ENCODE measurements at places on chromosomes 6 and 20. TPM values are rescaled to one million over a fixed set of nuclear protein-coding genes. Genes with fewer than 3 reads are reported as not detected.

DNA sequence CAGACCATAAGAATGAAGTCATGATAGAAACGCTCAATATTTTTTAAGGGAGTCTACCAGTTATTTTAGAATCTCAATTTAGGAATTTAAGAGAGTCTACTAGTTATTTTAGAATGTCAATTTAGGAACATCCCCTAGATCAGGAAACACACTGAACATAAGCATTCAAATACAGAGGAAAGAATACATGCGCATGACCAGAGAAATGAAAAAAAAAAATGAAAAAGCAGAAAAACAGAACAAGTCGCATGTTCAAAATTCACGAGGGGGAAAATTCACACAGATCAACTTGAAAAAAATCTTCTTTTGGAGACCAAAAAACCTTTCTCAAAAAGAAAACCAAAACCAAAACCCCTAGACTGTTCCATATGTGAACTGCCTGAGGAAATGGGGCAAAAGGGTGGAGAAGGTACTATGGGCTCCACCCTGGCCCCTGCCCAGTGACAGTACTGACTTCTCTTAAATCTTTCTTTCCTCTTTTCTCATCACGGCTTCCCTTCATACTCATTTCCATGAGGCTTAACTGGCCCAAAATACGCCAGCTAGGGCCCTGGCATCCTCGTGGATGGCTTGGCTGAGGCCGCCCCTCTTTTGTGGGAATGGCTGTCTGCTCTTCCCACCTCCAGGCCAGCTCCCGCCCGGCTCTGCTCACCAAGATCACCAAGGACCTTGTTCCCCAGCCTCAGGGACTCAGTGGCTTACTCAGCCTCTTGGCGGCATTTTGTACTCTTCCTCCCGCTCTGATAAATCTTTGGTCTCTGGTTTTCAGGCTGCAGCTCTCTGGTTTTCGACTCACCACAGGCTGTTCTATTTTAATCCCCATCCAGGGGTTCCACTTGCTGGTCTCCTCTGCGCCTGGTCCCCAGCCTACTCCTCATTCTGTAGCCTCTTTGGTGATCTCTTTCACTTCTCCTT lies 11.2 kb downstream of the ZBTB2 start:
- no peak for DNase-seq

DNA sequence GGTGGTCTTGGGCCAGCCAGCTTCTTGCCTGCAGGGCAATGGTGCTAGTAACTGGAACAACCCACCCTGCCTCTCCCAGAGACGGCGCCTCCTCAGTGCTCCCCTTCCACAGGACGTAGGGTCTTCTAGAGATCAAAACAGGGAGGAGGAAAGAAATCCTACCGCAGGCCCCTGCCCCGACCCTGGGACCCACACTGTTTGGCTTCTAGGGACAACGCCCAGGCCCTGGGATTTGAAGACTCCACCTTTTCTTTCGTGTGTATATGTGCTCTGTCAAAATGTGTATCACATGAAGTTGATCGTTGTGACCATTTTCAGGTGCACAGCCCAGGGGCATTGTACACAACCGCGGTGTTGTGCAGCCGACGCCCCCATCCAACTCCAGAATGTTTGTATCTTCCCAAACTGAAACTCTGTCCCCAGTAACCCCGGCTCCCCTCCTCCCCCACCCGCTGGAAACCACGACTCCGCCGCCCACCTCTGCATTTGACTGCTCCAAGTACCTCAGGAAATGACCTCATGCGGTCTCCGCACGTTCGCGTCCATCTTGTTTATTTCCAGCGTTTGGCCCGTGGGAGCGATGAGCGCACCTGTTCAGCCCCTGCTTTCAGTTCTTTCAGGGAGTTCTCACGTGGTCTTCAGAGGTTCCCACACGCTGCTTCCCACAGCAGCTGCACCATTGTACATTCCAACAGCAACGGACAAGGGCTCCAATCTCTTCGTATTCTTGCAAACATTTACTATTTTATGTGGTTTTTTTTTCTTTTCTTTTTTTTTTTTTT lies 3.4 kb upstream of the BHLHE23 start:
- DNase-seq: no peak

- DNase-seq: no peak
Observed at GRCh38 chr6:47358440-47359225, 48.9 kb upstream of the TNFRSF21 start.

RNF146 gene
- 54.7 TPM for total RNA-seq

CST1 gene
- not detected for total RNA-seq

ERGIC3 gene
- total RNA-seq: 139 TPM
